ENCODE measurements at places on chromosomes 5 and 9. TPM values are rescaled to one million over a fixed set of nuclear protein-coding genes. Genes with fewer than 3 reads are reported as not detected.

GRCh38 chr5:26761045-26761444 is 277.3 kb downstream of the CDH9 start:
- no peak for DNase-seq

OR1Q1 gene
- not detected for total RNA-seq

- no peak for DNase-seq
Measured at GRCh38 chr9:16282216-16282615, 588.3 kb downstream of the BNC2 start.

- DNase-seq: no peak
Measured at GRCh38 chr9:274406-274805, 59.7 kb downstream of the DOCK8 start.

TAF1L gene
- total RNA-seq: not detected

GRCh38 chr5:68313336-68313735 is 97.8 kb downstream of the PIK3R1 start:
- DNase-seq: no peak

- DNase-seq: no peak
Measured at GRCh38 chr5:124576848-124577409, 169.5 kb downstream of the ZNF608 start.

NTRK2 gene
- 159 TPM for total RNA-seq

DNA sequence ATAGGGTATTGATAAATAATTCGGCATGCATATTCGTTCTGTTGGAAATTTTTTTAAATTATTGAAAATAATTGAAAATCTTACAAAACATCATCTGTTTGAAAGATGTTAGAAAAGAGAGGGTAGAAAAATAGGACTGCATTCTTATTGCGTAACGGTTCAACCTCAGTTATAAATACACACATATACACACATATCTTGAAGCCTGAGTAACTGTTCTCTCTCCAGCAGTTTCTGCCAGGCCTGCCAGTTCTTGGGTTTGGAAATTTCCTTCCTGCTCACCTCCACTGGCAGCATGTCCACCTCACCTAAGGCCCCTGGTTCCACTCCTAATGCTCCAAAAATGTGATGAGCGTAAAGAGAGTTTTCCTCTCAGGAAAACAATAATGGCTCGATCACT is 9.1 kb downstream of the SPATA31E1 start:
- DNase-seq: no peak

SPINK7 gene
- total RNA-seq: not detected

- no peak for DNase-seq
Measured at GRCh38 chr9:94663140-94663539, 23.8 kb upstream of the FBP1 start.

DNA sequence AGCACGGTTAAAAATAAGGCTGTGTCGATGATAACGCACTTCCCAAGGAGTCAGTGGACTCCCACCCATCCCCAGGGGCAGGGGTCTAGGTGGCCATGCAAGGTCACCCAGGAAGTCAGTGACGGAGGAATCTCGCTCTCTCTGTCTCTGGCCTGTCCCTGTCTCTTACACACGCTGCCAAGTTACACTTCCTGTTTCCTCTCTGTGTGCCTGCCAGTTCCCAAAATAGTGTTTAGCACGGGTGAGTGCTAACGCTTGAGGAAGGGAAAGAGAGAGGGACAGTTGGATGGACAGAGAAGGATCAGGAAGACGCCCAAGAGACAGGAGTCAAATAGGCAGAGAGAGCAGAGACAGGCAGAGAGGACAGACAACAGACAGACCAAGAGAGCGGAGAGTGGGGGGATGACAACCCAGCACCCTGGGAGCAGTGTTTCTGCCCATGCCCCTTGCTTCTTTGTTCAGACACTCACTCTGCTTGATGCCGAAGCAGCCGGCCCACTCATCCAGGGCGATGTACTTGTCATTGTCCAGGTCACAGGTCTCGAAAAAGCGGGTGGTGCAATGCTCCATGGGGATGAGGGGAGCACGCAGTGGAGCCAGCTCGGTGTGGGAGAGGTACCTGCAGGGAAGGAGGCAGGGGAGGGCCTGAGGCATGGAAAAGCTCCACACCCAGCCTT is 23.0 kb downstream of the SPARC start:
- DNase-seq: peak; percentile 80

- no peak for DNase-seq
Measured at GRCh38 chr9:95325221-95325620, 7.7 kb upstream of the FANCC start.

RRAGA gene
- total RNA-seq: 44.5 TPM

PAXX gene
- total RNA-seq: 11.1 TPM

Data from cerebellum (tissue), 4 donors.